Stimulated activated CD4-positive, alpha-beta T cell treated with anti-CD3 and anti-CD28 coated beads, Interleukin-4, amount 100 ng/mL, for 4 hours (primary cell): ENCODE measurements at places on chromosomes 12 and 14.

- no peak for DNase-seq
Measured at GRCh38 chr14:34064349-34064748, 113.5 kb upstream of the EGLN3 start.

GRCh38 chr12:913919-914698 lies 35.4 kb downstream of the RAD52 start:
- DNase-seq = no peak

GRCh38 chr14:49553892-49554291 lies 32.3 kb downstream of the RPS29 start:
- no peak for DNase-seq

- DNase-seq = peak; percentile 28
Measured at GRCh38 chr12:6752167-6752920, 597 bp downstream of the MLF2 start.

DNA sequence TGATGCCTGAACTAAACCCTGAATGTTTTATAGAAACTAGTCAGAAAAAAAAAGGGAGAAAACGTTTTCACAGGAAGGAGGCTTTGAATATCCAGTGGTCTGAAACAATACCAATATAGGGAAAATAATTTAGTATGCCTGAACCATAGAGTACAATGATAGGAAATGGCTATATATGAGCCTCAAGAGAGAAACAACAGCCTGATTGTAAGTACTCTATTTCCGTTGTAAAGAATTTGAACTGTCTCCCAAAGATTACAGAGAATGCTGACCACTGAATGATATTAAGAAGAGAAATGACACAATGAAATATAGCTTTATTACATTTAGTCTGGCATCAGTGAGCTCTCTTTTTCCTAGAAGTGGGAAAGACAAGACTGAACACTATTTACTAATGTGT lies 5.5 kb upstream of the GABARAPL1 start:
- DNase-seq = no peak

DNA sequence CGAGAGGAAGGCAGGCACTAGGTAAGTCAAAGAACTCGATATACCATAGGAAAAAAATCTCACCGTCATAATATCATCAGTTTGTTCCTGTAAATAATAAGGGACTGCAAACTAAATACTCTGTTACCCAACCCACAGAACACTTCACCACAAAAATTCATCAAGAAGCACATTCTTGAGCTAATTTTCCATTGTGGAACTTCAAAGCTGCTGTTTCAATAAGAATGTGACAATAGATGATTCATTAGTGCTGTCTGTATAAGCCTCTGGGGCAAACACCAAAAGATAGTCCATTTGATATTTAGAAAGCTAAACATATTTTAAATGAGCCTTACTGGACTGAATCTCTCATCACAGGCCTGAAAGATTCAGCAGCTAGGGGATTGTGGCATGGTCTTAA lies 219.4 kb downstream of the KSR2 start:
- no peak for DNase-seq

DNA sequence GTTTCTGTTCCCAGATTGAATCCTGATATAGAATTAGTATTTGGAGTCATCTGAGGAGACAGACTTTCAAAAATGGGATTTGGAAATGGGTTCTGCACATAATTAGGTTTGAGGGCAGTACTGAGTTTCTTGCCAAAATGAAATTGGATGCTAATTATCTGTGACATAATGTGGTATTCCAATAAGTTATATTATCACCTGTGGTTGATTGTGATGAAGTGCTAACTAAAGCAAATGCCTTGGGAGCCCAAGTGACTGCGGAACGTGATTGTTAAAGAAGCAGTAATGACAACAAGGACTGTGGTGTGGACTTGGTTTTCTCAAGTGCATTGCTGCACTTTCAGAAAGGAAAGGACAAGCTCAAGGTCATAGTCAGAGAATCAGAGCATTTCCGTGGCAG lies 337.0 kb downstream of the IPO8 start:
- DNase-seq = no peak

- DNase-seq = no peak
Measured at GRCh38 chr12:46389031-46389616, 16.6 kb upstream of the SLC38A2 start.

DNA sequence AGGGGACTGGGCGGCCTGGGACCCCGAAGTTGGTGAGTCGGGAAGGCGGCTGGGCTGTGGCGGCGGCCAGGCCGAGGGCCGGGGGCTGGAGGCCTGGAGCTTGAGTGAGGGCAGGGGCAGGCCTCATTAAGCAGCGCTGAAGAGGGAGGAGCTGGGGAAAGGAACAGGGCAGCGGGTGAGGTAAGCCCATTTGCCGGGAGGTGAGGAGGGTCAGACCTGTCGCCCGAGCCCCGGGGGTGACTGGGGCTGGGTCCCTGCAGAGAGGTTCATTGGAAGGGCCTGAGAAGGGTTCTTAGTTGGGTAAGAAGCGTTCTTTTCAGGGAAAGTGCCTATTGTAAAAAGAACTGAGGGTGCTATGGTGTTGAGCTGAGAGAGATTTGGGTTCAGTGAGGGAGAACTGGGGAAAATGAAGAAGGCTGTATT lies 441 bp downstream of the RAB5B start:
- DNase-seq = no peak

- no peak for DNase-seq
Measured at GRCh38 chr14:103522649-103523574, at the start of gene CKB. Gene CKB, minus strand, starts transcription at chr14:103522830. Its CDS starts 337 bp downstream, at chr14:103522493.

DNA sequence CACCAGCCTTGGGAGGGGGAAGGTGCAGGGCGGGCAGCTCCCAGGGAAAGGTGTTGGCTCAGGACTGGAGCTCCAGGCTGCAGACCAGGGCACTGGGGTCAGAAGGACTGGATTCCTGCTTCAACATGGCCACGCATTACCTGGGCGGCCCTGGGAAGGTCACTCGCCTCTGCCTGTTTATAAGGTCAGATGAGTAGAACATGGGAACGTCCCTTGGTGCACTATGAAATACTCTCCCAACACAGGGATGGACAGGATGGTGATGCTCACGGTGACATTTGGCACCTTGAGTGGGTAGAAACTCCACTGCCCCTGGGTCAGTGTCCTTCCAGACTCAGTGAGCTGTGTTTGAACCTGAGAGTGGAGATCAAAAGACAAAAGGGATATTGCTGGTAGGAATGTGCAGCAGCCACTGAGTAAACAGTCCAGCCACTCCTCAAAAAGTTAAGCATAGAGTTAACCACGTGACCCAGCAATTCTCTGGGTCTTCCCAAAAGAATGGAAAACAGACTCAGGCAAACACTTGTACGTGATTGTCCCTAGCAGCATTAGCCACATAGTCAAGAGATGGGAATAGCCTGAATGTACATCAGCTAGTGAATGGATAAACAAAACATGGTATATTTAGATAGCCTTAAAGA lies 9.1 kb upstream of the BDKRB2 start:
- DNase-seq = no peak

- no peak for DNase-seq
Measured at GRCh38 chr12:2988494-2988893, 29.3 kb downstream of the TEAD4 start.

GRCh38 chr12:7091660-7092228 lies 501 bp downstream of the C1R start:
- DNase-seq = no peak

DNA sequence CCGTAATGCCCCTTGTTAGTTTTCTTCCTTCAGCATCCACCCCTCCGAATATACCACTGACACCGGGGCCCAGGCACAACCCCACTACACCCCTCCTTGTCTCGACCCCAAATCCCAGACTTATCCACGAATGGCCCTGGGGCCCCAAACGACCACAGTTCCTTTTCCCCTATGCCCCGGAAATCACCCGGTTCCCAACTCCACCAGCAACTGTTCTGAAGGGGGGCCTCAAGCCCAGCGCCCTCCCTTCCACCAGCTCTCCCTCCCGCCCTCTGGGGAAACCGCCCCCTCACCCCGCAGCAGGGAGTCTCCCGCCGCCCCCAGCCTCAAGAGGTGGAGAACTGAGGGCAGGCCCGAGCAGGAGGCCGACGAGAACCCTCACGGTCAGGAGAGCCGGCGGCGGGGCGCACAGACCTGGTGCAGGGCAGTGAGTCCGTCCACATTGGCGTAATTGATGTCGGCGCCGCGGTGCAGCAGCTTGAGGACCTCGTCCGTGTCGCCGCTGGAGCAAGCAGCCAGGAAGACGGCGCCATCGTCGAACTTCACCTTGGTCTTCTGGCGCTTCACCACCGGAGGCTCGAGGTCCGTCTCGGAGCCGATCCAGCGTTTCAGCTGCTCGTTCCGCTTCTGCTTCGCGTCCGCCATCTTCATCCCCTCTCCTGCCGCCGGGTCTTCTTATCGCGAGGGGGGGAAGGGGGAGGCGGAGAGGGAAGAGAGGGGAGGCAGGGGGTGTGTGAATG lies 446 bp downstream of the PPP1R12A start:
- DNase-seq = peak; percentile 42

- no peak for DNase-seq
Measured at GRCh38 chr12:66405395-66405794, 103.1 kb downstream of the HELB start.

DNA sequence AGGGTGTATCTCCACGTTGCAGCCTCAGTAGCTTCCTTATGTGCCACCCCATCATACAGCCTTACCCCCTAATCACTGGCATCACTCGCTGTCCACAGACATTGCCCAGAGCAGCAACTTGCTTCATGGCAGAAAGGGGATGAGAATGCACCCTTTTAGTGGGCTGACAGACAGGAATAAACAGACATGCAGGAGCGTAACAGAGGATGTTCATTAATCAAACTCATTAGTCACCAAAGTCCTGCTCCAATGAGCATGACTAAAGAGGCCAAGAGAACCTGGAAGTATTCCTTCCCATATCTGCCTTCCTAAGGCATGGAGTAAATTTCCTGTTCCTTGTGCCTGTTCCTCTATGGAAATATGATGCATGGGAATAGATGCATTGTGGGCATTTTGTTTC lies 197.0 kb downstream of the PHLDA1 start:
- no peak for DNase-seq

DNA sequence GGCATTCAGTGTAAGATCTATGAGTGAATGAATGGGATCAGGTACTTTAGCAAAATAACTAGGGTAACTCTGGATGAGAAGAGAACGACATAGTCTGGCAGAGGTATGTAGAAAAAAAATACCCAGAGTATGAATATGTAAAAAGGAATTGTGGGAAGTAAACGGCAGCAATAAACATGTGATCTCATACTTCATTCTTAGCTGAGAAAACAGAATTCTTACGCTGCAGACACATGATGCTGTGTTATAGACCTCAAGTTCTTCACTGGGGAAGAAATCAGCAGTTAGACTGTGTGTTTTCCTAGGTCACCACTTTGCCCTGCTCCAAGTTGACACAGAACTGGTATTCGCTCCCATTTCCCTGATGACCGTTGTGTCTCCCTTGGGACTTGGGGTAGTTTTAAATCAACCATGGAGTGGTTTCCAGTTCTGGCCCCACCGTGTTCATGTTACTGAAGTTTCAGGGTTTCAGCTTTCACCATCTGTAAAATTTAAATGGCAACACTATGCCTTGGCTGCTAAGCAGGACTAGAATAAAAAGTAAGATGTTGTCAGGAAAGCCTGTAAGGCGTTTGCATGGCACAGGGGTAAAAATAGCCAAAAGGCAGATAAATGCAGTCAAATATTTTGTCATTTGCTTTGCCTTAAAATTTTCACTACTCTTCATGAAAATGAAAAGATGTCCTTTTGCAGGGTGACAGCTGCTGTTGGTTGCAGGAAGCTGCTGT lies 223.7 kb downstream of the PELI2 start:
- DNase-seq = no peak

GRCh38 chr14:54394596-54394995 lies 2.2 kb upstream of the CDKN3 start:
- DNase-seq = no peak

GRCh38 chr14:100297320-100298300 lies 8.6 kb downstream of the SLC25A29 start:
- no peak for DNase-seq

- no peak for DNase-seq
Measured at GRCh38 chr14:91484744-91485143, 25.4 kb downstream of the PPP4R3A start.

DNA sequence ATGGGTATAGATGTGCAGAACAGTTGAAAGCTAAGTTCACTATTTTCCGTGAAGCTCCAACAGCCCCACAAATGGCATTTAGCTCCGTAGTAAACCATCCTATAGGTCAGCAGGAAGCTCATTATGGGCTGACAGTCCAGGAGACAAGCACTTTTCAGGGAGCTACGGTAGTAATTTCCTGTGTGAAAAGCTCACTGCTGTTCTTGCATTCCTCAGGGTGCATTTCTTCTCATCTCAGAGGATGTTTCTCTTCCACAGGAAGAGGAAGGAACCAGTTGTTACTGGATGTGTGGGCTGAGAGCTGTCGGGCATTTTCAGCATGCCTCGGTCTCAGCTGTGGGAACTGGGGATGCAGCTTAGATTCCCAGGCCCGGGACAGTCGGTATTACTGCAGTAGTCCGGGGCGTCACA lies 72.8 kb downstream of the GALNT4 start:
- DNase-seq = no peak

- DNase-seq = no peak
Measured at GRCh38 chr12:30417697-30418231, 277.9 kb downstream of the IPO8 start.

DNA sequence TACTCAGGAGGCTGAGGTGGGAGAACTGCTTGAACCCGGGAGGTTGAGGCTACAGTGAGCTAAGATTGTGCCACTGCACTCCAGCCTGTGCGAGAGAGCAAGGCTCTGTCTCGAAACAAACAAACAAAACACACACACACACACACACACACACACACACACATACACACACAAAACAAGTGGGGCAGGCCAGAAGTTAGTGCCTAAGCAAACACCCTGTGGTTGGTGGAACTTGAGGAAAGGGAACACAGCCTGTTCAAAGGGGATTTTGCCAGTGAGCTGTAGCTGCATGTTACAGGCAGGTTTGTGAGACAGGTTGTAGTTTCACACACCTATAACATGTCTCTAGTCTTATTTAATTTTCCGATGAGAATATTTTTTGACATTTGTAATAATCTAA lies 175.3 kb upstream of the CLEC14A start:
- no peak for DNase-seq

DNA sequence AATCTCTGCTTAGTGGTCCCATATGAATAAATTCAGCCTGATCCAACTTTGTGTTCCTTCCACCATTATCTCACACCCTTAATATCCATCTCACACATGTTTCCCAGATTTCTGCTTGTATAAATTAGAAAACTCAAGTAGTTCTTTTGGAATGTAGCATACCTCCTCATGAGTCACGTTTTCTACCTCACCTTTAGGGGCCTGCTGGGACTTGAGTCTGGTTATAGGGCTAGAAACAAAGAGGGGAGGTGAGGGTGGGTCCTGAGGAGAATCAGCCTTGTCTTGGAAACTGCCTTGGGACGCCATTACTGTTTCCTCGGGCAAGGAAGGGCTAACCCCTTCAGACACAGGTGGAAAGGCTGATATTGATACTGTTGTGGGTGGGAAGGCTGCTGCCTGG lies 51.1 kb downstream of the EMP1 start:
- no peak for DNase-seq

DNA sequence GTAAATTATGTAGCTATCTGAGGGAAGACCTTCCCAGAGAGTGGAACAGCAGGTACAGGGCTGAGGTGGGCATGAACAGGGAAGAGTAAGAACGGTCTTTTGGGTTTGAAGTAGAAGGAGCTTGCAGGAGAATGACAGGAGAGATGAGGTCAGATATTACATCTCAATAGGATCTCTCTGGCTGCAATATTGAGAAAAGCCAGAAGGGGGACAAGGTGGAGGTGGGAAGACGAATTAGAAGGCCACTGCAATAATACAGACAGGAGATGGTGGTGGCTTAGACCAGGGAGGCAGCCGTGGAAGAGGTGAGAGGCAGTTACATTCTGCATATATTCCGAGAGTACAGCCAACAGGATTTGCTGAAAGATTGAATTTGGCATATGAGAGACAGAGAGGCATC lies 310.2 kb downstream of the APAF1 start:
- DNase-seq = no peak

- DNase-seq = no peak
Measured at GRCh38 chr12:18257251-18257650, 4.1 kb upstream of the PIK3C2G start.

- no peak for DNase-seq
Measured at GRCh38 chr12:132214891-132215290, 70.6 kb downstream of the NOC4L start.
